ENCODE measurements at places on chromosomes 3 and 15.

- peak; percentile 7 for DNase-seq
Measured at GRCh38 chr3:112857526-112857925, 10.9 kb upstream of the CD200R1L start.

GRCh38 chr15:76235186-76235826 is 76.0 kb downstream of the ETFA start:
- peak; percentile 7 for DNase-seq

GRCh38 chr15:91068966-91069365 is 31.1 kb upstream of the SV2B start:
- no peak for DNase-seq

GRCh38 chr15:94456226-94456625 is 224.9 kb downstream of the MCTP2 start:
- no peak for DNase-seq

DNA sequence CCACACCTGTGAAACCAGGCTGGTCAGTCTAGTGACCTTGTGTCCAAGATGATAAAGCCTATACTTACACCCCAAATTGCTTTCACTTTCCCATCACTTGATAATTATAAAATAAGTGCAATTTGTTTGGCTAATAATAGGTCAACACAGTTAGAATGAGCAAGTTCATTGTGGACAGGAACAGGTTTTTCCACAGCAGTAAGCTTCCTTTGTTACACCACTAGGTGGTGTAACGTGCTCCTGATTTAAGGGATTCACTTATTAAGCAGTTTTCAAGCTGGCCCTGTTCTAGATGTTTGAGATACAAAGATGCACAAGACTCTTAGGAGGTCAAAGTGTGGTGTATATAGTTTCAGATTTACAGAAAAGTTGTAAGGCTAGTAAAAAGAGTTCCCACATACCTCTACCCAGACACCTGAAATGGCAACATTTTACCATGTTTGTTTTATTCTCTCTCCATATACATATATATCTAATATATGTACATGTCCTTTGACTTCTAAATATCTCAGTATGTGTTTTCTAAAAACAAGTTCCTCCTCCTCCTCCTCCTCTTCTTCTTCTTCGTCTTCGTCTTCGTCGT is 6.8 kb upstream of the MFSD1 start:
- peak; percentile 3 for DNase-seq

DNA sequence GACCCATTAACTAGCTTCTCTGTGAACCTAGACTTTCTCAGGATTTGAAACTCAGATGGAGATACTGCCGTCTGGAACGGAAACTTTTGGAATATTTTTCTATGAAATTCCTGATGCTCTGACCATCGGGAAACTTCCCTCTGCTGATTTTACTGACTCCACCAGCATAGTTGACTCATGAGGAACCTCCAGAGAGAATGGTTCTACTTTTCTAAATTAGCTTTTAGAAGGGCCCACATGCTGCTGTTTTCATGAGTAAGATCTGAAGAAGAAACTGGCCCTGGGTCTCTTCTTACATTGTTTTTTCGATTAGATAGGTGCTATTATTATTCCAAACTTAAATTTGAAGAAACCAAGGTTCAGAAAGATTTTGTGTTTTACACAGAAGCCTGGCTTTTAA is 326.3 kb upstream of the NR2E3 start:
- DNase-seq, result no peak

DNA sequence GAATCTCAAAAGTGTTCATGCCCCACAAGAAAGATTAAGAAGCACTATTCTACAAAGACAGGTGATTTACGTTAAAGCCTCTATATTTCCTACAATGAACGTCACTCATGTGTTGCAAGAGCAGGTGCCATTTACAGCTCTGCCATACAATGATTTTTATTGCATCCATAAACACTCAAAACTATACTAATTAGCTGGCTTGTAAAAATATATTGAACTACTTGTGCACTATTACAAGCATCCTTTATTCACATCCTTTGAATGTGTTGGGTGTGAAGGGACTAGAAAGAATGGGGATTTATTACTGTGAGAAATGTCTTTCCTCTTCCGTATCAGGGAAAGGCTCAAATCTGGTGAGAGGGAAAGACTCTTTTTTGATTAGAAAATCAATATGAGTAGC is 50.7 kb upstream of the C3orf49 start:
- DNase-seq, result no peak

DNA sequence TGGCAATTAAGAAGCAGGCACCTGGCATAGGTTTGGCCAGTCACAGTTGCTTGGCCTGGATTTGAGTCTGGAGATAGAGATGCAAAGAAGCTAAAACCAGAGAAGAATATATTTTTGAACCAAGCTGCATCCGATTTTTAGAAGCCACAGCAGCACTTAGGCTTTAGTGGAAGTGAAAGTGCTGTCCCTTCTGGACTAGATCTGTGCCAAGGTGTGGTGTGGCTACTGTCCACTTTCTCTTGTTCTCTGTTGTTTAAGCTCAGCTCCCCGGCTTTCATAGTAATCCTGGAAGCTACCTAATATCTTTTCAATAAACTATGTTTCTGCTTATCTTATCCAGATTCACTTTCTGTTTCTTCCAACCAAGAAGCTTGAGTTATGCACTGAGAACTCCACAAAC is 183.4 kb upstream of the THRB start:
- no peak for DNase-seq

GRCh38 chr15:64892847-64893403 is 18.8 kb upstream of the ANKDD1A start:
- DNase-seq, result no peak

GRCh38 chr3:50616770-50617095 is 218 bp upstream of the MAPKAPK3 start:
- peak; percentile 93 for DNase-seq

DNA sequence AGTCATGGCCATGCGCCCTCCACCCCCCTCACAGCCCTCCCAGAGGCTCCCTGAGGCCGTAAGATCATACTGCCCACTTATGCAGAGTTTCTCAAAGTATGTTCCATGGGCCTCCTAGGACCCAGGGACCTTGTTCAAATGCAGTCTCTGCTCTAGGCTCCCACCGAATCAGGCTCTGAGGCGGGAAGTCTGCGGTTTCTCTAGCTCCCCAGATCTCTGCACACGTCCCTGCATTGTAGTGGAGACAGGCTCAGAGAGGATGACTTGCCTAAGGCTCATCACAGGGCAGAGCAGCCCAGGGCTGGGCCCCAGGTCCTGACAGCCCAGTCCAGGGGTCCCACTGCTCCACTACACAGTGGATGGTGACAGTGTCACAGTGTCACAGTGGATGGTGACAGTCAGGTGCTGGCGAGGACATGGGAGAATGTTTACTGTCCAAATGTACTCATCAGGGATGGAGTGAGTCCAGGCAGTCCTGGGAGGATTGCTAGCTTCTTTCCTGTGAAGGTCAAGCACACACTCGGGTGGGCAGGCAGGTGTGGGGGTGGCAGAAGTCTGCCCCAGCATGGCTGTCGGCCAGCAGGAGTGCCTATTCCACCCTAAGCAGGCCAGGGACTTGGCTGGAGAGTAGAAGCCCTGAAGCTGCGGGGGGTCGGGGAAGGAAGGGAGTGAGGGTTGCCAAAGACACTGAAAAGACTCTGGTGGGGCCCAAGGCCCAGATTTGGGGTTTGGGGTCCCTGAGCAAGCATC is 12.4 kb downstream of the ANKRD63 start:
- DNase-seq, result no peak

- no peak for DNase-seq
Measured at GRCh38 chr15:91685436-91685835, 168.1 kb upstream of the SLCO3A1 start.

- no peak for DNase-seq
Measured at GRCh38 chr3:135987661-135988060, 22.1 kb downstream of the PPP2R3A start.

- no peak for DNase-seq
Measured at GRCh38 chr15:70327856-70328678, 230.3 kb upstream of the TLE3 start.

DNA sequence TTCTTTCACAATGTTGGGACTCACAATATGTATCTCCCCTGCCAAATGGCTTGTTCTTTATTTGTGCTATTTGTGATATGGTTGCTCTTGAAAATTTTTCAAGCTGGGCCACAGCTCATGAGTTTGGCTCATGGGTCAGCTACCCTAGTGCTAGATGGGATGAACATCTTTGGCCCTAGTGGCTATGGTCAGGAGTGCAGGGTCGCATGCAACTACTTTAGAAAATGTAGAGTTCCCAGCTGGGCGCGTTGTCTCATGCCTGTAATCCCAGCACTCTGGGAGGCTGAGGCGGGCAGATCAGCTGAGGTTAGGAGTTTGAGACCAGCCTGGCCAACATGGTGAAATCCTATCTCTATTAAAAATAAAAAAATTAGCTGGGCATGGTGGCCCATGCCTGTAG is 55.8 kb downstream of the POLR2M start:
- no peak for DNase-seq

GRCh38 chr3:117059067-117059955 is 349.7 kb downstream of the TUSC7 start:
- no peak for DNase-seq

DNA sequence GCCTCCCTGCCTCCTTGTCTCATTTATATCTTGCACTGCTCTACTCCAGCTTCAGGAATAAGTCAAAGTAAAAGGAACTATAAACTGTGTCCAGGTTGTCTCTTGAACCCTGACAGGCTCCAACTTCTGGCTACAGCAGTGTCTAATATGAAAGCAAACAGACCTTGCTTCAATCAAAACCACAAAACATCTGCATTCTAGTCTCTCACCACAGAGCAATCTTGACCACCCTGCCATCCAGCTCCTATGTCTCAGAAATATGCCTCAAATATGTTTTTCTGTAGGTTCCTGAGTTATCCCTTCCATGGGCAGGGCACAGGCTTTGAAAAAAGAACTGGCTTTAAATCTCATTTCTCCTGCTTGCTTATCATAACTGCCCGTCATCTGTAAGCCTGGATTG is 13.0 kb upstream of the RAMAC start:
- DNase-seq, result no peak

DNA sequence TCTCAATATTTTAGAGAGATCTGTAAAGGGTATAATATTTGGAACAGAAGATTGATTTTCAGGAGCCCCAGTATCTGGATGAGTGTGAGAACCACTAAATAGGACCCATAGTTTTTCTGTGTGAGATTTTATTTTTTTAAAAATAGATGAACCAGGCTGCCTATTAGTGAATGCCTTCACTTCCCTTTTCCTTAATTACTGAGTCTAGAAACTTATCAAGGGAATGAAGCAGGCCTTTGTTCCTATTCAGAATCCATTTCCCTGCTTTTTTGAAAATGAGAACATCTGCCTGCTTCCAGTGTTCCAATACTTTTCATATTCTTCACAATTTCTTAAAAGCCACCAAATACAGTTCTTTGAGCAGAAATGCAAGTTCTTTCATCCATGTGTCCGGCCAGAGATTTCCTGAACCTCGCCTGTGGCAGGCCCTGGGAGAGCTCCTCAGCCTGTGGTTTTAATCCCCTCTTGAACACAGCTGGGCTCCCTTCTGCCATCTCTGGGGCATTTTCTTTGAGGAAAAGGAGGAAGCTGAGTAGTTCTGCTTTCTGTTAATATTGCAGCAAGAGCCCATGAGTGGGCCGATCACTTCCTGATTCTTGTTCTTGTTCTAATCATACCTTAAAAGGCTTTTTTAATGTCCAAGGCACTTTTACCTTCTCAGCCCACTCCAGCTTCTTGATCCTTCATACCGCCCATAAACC is 4.7 kb downstream of the EHD4 start:
- DNase-seq, result no peak

GRCh38 chr3:134852893-134853351 is 57.9 kb downstream of the EPHB1 start:
- no peak for DNase-seq
